ENCODE measurements at places on chromosomes 11 and 22.

GRCh38 chr11:61588728-61589191, 7.9 kb upstream of the SYT7 start:
- DNase-seq, result no peak
- H3K27ac ChIP-seq, result peak overlapping the region; percentile 77
- H3K27me3 ChIP-seq, result peaks cover 25% of the 10 kb centered on the region
- H3K4me3 ChIP-seq, result peak overlapping the region; percentile 59

DNA sequence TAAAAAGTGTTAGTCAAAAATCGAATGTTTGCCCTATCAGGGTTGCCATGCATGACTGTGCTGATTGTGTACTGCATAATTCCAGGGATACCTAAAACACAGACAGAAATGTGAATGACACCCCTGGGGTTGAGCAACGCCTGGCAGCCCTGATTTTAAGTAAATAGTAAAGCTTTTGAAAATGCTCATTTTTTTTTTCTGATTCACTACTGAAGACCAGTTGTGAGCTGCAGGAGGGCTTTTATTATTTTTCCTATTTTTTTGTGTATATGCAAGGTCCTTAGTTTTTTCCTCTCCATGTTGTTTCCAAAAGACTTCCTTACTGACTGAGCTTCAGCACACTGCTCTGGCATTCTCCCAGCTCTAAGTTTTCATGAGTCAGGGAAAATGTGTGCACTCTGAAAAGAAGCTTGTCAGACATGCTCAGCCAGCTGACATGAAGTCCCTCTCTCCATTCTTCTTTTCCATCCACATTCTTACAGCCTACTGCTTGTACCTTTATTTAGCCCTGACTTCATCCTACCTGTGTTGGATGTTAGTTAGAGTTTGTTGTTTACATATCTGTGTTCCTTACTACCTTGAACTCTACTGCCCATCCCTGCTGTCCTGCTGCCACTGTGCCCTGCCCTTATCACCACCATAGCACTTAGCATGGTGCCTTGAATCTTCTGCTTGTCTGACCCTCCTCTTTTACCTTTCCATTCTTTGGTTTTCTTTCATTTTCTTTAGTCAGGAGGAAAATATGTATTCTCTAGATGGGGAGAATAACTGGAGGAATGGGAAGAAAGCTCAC, 79.5 kb downstream of the HORMAD2 start:
- H3K27me3 ChIP-seq, result peaks cover 5% of the 10 kb centered on the region
- H3K4me1 ChIP-seq, result no peaks in the 10 kb centered on the region
- no peak for DNase-seq
- H3K4me3 ChIP-seq, result no peak overlapping the region

- no peak overlapping the region for H3K27ac ChIP-seq
- H3K4me1 ChIP-seq, result no peaks in the 10 kb centered on the region
- no peaks in the 10 kb centered on the region for H3K36me3 ChIP-seq
- H3K4me3 ChIP-seq, result no peak overlapping the region
Observed at GRCh38 chr11:116445108-116446047, 327.4 kb downstream of the BUD13 start.

DNA sequence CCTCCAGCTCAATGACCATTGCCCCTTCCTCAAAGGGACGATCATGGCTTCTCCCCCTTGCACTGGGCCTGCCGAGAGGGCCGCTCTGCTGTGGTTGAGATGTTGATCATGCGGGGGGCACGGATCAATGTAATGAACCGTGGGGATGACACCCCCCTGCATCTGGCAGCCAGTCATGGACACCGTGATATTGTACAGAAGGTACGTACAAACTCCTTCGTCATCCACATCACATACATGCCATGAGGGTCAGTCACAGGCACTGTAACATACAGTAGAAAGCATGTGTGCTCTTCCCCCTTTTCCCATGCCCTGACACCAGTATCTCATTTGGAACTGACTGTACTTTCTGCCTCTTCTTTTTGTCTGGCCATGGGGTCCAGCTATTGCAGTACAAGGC, 4.0 kb downstream of the TAF10 start:
- no peaks in the 10 kb centered on the region for H3K27me3 ChIP-seq
- peaks cover 79% of the 10 kb centered on the region for H3K4me1 ChIP-seq

- H3K36me3 ChIP-seq, result no peaks in the 10 kb centered on the region
- H3K27ac ChIP-seq, result no peak overlapping the region
- H3K4me3 ChIP-seq, result no peak overlapping the region
- H3K27me3 ChIP-seq, result no peaks in the 10 kb centered on the region
Observed at GRCh38 chr22:46609724-46610201, 10.4 kb upstream of the GRAMD4 start.

DNA sequence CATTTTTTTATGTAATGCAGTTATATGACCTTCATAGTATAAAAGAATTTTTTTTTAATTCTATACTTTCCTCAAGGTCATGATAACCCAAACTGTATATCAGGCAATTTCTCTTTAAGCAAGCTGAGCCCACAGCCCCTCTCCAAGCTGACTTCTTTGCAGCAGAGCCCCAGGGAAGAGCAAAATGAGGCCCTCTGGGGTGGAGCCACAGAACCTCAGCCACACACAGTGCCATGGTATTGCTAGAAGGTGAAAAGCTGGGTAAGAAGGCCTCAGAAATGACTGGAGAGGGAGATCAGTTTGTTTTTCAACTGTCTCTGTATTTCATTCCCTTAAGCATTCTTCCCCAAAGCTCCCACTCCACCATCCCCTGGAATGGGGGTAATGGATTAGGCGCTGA, 108.8 kb downstream of the PLEKHA7 start:
- H3K27me3 ChIP-seq, result no peaks in the 10 kb centered on the region
- no peak overlapping the region for H3K27ac ChIP-seq
- no peak overlapping the region for H3K4me3 ChIP-seq
- no peak for DNase-seq

DNA sequence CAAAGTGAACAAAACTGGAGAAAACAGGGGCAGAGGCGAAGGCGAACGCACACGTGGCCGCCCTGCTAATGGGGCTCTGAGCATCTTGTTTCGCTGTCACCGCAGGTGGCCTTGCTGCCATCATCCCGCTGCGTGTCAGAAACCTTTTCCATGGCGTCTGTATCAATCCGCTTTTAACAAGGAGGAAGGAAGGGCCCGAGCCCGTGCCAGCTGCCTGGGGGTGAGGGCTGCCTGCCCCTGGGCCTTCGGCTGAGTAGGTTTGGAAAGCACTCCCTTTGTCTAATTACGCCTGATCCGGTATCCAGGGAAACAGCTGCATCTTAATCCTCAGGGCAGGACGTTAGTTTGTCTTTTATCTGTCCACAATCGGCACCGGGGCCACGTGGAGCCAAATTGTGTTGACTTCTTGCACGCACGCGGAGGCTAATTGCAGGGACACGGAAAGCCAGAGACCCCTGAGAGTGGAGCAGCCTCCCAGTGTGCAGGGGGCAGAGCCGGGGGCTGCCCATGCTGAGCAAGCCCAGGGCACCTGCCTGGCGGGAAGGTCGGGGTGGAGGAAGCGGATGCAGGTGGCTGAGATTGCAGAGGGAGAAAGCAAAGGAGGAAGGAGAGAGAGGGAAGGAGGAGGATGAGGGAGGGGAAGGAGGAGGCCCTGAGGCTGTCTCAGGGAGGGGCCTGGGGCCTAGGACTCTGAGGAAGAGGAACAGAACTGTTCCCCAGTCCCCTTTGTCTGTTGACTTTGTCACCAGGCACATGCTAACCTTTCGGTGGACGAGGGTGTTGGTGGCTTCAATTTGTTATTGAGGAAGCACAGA, 19.2 kb upstream of the TH start:
- H3K4me3 ChIP-seq, result no peak overlapping the region
- no peak overlapping the region for H3K27ac ChIP-seq
- no peaks in the 10 kb centered on the region for H3K36me3 ChIP-seq
- DNase-seq, result no peak
- H3K27me3 ChIP-seq, result no peaks in the 10 kb centered on the region

Data from esophagus muscularis mucosa (tissue), 4 donors.